ENCODE measurements at places on chromosomes 5 and 9.

GRCh38 chr5:102536323-102536928, 37.6 kb upstream of the SLCO6A1 start:
- no peak for DNase-seq

DNA sequence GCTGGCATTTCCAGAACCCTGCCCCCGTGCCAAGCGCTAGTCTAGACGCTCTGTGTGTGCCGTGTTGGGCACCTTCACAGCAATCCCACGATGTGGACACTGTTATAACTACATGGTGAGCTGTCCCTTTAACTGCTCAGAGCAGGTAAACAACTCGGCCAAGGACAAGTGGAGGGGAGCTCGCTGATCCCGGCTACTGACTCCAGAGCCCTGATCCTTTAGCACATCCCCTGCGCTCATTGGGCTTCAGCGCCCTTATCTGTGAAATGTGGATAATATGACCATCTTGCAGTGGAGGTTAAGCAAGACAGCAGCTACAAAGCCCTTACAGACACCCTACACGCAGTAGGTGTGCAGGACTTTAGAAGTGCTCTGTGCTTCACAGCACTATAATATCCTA, 16.5 kb downstream of the ORM2 start:
- no peak for DNase-seq

GRCh38 chr5:37396352-37396751, 17.2 kb downstream of the WDR70 start:
- no peak for DNase-seq

- DNase-seq, result no peak
Measured at GRCh38 chr9:4994166-4994890, 9.3 kb downstream of the JAK2 start.
